ENCODE measurements at places on chromosomes 5 and 9. TPM values are rescaled to one million over a fixed set of nuclear protein-coding genes. Genes with fewer than 3 reads are reported as not detected.

DNA sequence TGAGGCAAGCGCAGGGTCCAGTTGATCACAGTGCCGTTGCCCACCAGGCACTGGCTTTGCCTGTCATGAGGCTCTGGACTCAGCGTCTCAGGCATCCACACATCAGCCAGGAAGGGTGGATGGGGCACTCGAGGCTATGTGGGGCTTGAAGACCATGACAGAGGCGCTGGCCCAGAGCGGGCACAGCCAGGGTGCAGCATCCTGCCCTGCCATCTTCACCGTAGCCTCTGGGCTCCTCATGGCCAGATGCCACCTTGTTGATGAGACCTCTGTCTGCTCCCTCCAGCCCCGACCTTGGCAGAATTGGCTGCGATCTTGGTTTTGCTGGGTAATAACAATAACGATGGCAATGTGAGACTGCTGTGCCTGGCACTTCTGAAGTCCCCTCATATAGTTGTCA, 404.2 kb upstream of the IRX2 start:
- DNase-seq = no peak
- H3K36me3 ChIP-seq = no peaks in the 10 kb centered on the region
- H3K4me3 ChIP-seq = no peak overlapping the region
- no peak overlapping the region for H3K27ac ChIP-seq

- H3K4me1 ChIP-seq = no peaks in the 10 kb centered on the region
- H3K36me3 ChIP-seq = no peaks in the 10 kb centered on the region
- no peaks in the 10 kb centered on the region for H3K27me3 ChIP-seq
Observed at GRCh38 chr5:142481410-142481809, 156.6 kb upstream of the SPRY4 start.

- H3K4me3 ChIP-seq = no peak overlapping the region
- no peaks in the 10 kb centered on the region for H3K4me1 ChIP-seq
- no peak overlapping the region for H3K27ac ChIP-seq
Observed at GRCh38 chr5:7684826-7685225, 166.1 kb downstream of the CFAP90 start.

- no peaks in the 10 kb centered on the region for H3K4me1 ChIP-seq
- no peak for DNase-seq
Observed at GRCh38 chr5:175745210-175745609, 87.3 kb downstream of the HRH2 start.

DNA sequence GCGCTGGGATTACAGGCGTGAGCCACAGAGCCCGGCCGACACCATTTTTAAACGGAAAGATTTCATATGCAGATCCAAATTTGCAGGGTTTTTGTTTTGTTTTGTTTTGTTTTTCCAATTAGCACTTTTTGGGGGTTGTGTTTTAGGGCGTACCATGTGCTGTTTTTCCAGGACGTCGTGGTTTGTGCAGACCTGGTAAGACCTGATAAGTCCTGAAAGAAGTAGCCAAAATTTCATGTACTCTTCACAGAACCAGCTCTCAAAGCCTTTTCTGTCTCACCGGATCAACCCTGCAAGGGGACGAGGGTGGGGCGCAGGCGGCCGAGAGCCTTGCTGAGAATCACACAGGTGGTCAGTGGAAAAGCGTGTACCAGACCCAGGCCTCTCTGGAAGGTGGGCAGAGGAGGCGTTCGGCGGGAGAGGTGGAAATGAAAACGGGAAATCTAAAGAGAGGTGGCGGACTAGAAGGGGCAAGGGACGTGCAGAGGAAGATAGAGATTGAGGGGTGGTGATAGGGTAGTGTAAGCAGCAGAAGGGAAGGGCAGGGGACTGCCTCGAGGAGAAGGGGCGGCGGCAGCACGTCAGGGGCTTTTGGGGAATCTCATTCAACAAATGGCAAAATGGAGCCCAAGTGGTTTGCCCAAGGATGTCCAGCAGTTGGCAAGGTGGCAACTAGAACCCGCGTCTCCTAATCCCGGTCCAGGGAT, 1.1 kb upstream of the FAF2 start:
- no peaks in the 10 kb centered on the region for H3K27me3 ChIP-seq
- peaks cover 14% of the 10 kb centered on the region for H3K4me1 ChIP-seq

DNA sequence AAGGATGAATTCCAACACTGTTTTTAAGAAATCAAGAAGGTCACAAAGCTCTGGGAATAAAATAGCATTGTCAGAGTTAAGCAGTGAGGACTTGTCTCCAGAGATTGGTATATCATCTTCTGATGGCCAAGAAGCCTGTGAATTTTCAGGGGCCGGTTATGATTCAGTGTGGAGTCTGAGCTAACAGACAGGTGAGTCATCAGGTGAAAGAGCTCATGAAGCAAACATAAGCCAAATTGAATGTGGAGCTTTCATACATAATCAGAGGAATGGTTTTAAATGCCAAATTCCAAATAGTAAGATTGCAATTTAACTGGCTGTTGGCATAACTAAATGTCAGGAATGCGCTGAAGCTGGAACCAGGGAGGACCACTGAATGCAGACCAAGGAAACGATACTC, 494.2 kb downstream of the MTRR start:
- DNase-seq = no peak
- no peaks in the 10 kb centered on the region for H3K4me1 ChIP-seq
- H3K27ac ChIP-seq = no peak overlapping the region
- H3K27me3 ChIP-seq = no peaks in the 10 kb centered on the region
- H3K36me3 ChIP-seq = no peaks in the 10 kb centered on the region

GRCh38 chr5:82749461-82749820, 327.8 kb downstream of the TMEM167A start:
- H3K4me1 ChIP-seq = no peaks in the 10 kb centered on the region
- DNase-seq = no peak

DNA sequence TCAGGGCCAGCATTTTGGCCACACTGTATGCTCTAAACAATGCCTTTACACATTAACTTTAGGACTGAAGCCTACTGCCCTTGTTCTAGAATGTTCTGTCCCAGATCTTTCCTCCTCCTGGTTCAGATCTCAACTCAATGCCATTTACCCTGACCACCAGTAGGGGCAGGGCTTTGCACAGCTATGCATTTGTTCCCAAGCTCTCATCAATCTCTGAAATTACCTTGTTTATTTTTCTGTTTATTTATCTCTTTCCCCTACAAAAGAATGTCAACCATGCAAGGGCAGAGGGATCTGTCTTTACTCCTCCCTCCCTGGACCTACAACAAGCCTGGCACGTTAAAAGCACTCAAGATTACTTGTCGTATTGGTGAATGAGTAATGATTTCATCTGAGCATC, 612.9 kb downstream of the BNC2 start:
- no peak for DNase-seq
- H3K27me3 ChIP-seq = no peaks in the 10 kb centered on the region
- H3K4me1 ChIP-seq = no peaks in the 10 kb centered on the region
- no peak overlapping the region for H3K27ac ChIP-seq

- H3K27me3 ChIP-seq = peaks cover 9% of the 10 kb centered on the region
- peak overlapping the region; percentile 21 for H3K4me3 ChIP-seq
- DNase-seq = no peak
- H3K36me3 ChIP-seq = no peaks in the 10 kb centered on the region
- H3K4me1 ChIP-seq = no peaks in the 10 kb centered on the region
Observed at GRCh38 chr9:84669013-84669287, 579 bp upstream of the NTRK2 start.

- no peak for DNase-seq
- no peaks in the 10 kb centered on the region for H3K36me3 ChIP-seq
- H3K27ac ChIP-seq = no peak overlapping the region
- no peak overlapping the region for H3K4me3 ChIP-seq
- no peaks in the 10 kb centered on the region for H3K27me3 ChIP-seq
Observed at GRCh38 chr9:8486095-8486494, 686.5 kb upstream of the DMAC1 start.

GRCh38 chr5:68240202-68240601, 24.6 kb downstream of the PIK3R1 start:
- no peak overlapping the region for H3K4me3 ChIP-seq
- DNase-seq = no peak
- peaks cover 6% of the 10 kb centered on the region for H3K4me1 ChIP-seq
- H3K27me3 ChIP-seq = no peaks in the 10 kb centered on the region

- H3K4me1 ChIP-seq = no peaks in the 10 kb centered on the region
- H3K27ac ChIP-seq = no peak overlapping the region
- no peaks in the 10 kb centered on the region for H3K27me3 ChIP-seq
- H3K4me3 ChIP-seq = no peak overlapping the region
Observed at GRCh38 chr5:16626696-16627264, 10.0 kb upstream of the RETREG1 start.

DNA sequence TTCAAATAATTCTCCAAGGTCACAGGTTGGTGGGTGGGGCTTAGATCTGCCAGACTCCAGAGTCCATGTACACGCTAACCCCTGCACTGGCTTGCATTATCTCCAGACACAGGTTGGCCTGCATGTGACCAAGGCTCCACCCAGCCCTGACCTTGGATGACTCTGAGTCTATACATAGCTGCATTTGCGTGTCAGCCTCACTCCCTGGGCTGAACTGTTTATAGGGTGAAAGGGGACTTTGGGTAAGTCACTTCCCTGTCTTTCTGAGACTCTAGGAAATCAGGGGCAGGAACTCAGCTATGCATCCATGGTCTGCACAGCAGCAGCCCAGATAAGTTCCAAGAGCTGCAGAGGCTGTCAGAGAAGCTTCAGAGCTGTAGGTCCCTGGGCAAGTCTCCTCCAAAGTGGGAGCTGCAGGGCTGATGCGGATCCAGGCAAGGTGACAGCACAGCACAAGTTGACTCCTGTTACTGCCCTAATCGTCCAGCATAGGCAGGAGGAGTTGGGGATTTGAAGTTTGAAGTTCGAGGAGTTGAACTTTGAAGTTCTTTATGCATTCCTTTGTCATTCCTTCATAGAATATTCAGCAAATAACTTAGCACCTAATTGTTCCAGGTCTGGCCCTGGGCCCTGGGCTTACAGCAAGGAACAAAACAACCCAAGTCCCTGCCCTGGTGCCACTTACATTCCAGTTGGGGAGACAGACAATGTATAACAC, 53.4 kb downstream of the SLC22A5 start:
- no peak overlapping the region for H3K4me3 ChIP-seq
- no peak for DNase-seq
- H3K4me1 ChIP-seq = peaks cover 35% of the 10 kb centered on the region
- H3K27me3 ChIP-seq = no peaks in the 10 kb centered on the region
- H3K27ac ChIP-seq = no peak overlapping the region

- H3K4me3 ChIP-seq = no peak overlapping the region
- H3K27me3 ChIP-seq = no peaks in the 10 kb centered on the region
- no peaks in the 10 kb centered on the region for H3K36me3 ChIP-seq
- no peak overlapping the region for H3K27ac ChIP-seq
- DNase-seq = peak; percentile 39
- H3K4me1 ChIP-seq = no peaks in the 10 kb centered on the region
Observed at GRCh38 chr9:63816751-63817621, 1468.0 kb downstream of the FOXD4L5 start.

DNA sequence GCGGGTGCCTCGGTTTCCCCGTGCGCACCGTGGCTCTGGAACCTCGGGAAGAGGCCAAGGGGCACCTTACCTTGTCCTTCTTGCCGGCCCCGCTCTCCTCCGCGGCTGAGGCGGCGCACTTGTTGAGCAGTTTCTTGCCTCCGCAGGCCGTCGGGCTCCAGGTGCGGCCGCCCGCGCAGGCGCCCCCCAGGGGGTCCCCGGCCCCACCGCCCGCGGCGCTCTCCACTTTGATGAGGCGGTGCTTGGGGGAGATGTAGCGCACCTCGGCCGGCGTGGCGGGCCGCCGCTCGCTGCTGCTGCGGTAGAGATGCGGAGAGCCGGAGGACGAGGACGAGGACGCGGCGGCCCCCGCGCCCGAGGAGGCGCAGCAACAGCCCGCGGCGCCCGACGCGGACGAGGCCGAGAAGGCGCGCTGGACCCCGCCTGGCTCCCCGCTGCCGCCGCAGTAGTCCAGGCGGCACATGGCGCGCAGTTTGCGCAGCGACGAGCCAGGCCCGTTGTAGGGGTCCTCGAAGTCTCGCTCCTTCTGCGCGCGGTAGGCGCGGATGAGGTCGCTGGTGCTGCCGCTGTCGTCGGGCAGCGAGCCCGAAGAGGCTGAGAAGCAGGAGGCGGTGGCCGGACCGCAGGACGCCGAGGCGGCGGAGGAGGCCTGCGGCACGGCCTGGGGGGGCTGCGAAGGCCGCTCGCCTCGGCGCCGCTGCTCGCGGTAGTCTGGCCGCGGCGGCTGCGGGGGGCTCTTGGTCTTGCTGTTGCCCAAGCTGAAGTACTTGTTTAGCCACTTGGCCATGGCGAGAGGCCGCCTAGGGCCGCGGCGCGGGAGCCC, 957 bp downstream of the SHB start:
- no peaks in the 10 kb centered on the region for H3K27me3 ChIP-seq
- peak overlapping the region; percentile 63 for H3K4me3 ChIP-seq
- no peak for DNase-seq
- H3K4me1 ChIP-seq = no peaks in the 10 kb centered on the region
- H3K36me3 ChIP-seq = no peaks in the 10 kb centered on the region

GRCh38 chr9:30996761-30997160, 1387.7 kb upstream of the ACO1 start:
- no peak for DNase-seq
- no peaks in the 10 kb centered on the region for H3K36me3 ChIP-seq
- no peak overlapping the region for H3K4me3 ChIP-seq
- no peaks in the 10 kb centered on the region for H3K4me1 ChIP-seq
- no peaks in the 10 kb centered on the region for H3K27me3 ChIP-seq

DNA sequence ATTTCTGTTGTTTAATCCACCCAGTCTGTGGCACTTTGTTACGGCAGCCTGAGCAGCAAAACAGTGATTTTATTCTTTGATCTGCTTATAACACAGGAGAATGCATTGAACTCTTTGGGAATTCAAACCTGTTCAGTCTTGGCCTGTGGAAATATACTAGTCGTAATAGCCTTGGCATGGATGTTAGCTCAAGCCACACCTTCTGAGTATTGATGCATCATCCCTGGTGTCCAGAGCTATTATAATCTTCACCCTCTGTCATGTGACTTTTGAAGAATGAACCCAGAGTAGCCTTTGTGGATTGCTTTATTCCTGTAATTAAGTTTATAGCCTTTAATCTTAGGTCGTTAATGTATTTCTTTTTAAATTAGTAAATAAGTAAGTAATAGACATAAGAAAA, 50.8 kb upstream of the TEX48 start:
- H3K36me3 ChIP-seq = no peaks in the 10 kb centered on the region
- no peak for DNase-seq
- no peak overlapping the region for H3K27ac ChIP-seq

GRCh38 chr9:15404171-15404570, 18.5 kb upstream of the SNAPC3 start:
- H3K36me3 ChIP-seq = no peaks in the 10 kb centered on the region
- H3K27me3 ChIP-seq = no peaks in the 10 kb centered on the region
- H3K27ac ChIP-seq = no peak overlapping the region
- no peak overlapping the region for H3K4me3 ChIP-seq
- no peaks in the 10 kb centered on the region for H3K4me1 ChIP-seq
- DNase-seq = no peak

Gene PCDHA9
- 0.26 TPM for total RNA-seq

Gene SLC45A2
- not detected for total RNA-seq

Gene RGMB
- 22.3 TPM for total RNA-seq

Gene ARAP3
- total RNA-seq = 39.9 TPM

Gene ROPN1L
- not detected for total RNA-seq

Gene HAVCR2
- total RNA-seq = 1.0 TPM

Gene TMEM252
- not detected for total RNA-seq

Gene TXNDC8
- not detected for total RNA-seq

Gene ADAMTS6
- total RNA-seq = 9.4 TPM

Gene PKD2L2
- not detected for total RNA-seq

Gene ARL15
- 36.2 TPM for total RNA-seq

Gene BRD8
- total RNA-seq = 62.8 TPM

Gene DIRAS2
- not detected for total RNA-seq

Gene NR5A1
- 0.58 TPM for total RNA-seq
